ENCODE measurements at places on chromosomes 2 and 18.
A peak's percentile ranks its signal among the peaks of the same experiment; 100 is the strongest.

- no peak for DNase-seq
Observed at GRCh38 chr2:238699307-238700116, 148.4 kb upstream of the TWIST2 start.

GRCh38 chr18:64149916-64150438 lies 1.1 kb upstream of the LINC00305 start:
- peak; percentile 86 for DNase-seq

- DNase-seq, result no peak
Observed at GRCh38 chr2:36339607-36340218, 15.9 kb upstream of the CRIM1 start.

DNA sequence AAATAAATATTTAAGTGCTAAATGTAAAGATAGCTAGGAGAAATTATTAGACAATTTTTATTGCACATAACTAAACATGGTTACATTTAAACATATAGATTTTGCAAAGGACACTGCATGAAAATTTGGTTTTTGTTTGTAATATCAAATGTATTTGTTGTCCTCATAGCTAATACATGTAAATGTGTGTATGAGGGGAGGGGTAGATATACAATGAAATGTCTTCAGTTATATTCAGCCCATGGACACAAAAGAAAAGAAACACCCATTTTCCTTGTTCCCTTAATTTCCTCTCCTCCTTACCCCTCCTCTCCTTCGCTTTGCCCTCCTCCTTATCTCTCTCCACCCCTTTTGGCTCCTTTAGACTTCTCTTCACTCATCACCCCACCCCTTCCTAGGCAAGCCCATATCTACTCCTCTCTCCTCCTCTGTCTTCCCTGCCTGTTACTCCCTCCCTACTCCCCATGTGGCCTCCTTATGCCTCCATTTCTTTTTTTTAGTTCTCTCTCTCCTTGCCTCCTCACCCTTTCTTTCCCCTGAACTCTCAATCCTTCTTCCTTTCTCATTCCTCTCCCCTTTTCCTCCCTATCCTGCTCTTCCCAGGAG lies 1.4 kb downstream of the COL3A1 start:
- no peak for DNase-seq

GRCh38 chr2:5839550-5839949 lies 147.4 kb downstream of the SOX11 start:
- peak; percentile 75 for DNase-seq

- no peak for DNase-seq
Observed at GRCh38 chr2:29615183-29615582, 306.2 kb downstream of the ALK start.

- DNase-seq, result no peak
Observed at GRCh38 chr2:120231974-120232635, 8.9 kb upstream of the TMEM185B start.

Data from NCI-H146 (cell line).